Suprapubic skin (tissue), 4 donors: ENCODE measurements at places on chromosomes 7 and 10. TPM values are rescaled to one million over a fixed set of nuclear protein-coding genes. Genes with fewer than 3 reads are reported as not detected.
A peak's percentile ranks its signal among the peaks of the same experiment; 100 is the strongest.

- peaks cover 7% of the 10 kb centered on the region for H3K4me1 ChIP-seq
- H3K27me3 ChIP-seq, result no peaks in the 10 kb centered on the region
- no peak overlapping the region for H3K27ac ChIP-seq
- no peak for DNase-seq
- H3K4me3 ChIP-seq, result no peak overlapping the region
- no peaks in the 10 kb centered on the region for H3K36me3 ChIP-seq
Measured at GRCh38 chr7:82598958-82599357, 155.4 kb upstream of the CACNA2D1 start.

GRCh38 chr7:42611961-42612360, 299.9 kb downstream of the C7orf25 start:
- DNase-seq, result no peak
- H3K27ac ChIP-seq, result no peak overlapping the region
- no peaks in the 10 kb centered on the region for H3K36me3 ChIP-seq
- no peak overlapping the region for H3K4me3 ChIP-seq

DNA sequence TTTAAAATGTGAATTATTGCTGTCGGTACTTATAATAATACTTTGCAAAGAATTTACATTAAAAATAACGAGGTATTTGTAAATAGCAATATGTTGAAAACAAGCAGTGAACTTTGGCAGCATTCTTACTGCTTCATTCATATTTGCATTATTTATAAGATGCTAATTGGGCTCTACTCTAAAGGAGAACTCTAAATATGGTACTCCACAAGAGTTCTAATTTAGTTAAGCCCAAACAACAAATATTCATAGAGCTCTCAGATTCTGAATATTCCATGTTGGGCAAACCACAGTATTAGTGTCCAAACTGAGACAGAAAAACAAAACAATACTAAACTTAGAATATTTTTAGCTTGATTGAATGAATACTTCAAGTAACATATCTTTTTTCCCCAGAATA, 904.4 kb upstream of the LRRTM3 start:
- H3K27me3 ChIP-seq, result no peaks in the 10 kb centered on the region
- H3K4me1 ChIP-seq, result no peaks in the 10 kb centered on the region
- no peak for DNase-seq
- H3K27ac ChIP-seq, result no peak overlapping the region

The BLNK gene
- 9.7 TPM for total RNA-seq

DNA sequence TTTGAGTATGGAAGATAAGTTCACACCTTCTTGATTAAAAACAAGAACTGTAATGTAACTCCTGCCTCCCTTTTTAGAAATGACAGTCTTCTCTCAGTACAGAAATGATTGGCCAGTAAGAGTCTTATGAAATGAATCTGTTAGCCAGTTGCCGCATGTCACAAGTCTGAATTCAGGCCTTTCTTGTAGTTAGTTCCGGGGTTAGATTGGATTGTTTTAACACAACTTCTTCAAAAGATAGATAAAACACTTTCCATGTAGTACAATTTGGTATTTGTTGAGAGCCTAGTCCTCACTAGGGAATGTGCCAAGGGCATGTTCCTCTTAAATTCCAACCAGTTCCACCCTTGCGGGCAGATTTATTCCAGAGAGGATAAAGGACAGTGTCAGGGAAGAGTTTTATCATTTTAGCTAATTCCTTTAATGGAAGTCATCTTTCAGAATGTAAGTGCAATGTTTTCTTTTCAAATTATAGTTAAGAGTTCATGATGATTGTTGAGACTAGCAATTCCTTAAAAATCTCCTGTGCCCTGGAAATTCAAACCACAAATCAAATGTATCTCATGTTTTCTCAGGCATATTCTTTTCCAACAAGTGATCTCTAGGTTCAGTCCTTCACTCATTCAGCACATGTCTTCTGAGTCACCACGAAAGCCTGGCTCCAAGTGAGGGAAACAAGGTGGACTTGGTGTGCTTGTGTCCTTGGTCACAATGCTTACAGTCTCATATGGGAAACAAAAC, 4.1 kb downstream of the FHIP2A start:
- H3K27ac ChIP-seq, result peak overlapping the region; percentile 58
- H3K27me3 ChIP-seq, result no peaks in the 10 kb centered on the region

- H3K36me3 ChIP-seq, result no peaks in the 10 kb centered on the region
- no peak for DNase-seq
- no peak overlapping the region for H3K27ac ChIP-seq
- H3K4me1 ChIP-seq, result no peaks in the 10 kb centered on the region
Measured at GRCh38 chr7:155401231-155401630, 56.7 kb upstream of the EN2 start.

- no peak for DNase-seq
- peak overlapping the region; percentile 94 for H3K27ac ChIP-seq
- H3K36me3 ChIP-seq, result no peaks in the 10 kb centered on the region
Measured at GRCh38 chr7:92246360-92247101, 757 bp downstream of the ANKIB1 start.
